ENCODE measurements at places on chromosomes 6 and 20. TPM values are rescaled to one million over a fixed set of nuclear protein-coding genes. Genes with fewer than 3 reads are reported as not detected.

RREB1 gene
- total RNA-seq, result 55.9 TPM

C20orf144 gene
- total RNA-seq, result 0.22 TPM

SLC35D3 gene
- 4.9 TPM for total RNA-seq

CLIC5 gene
- 19.5 TPM for total RNA-seq

BPIFA3 gene
- not detected for total RNA-seq

NOTCH4 gene
- 13.6 TPM for total RNA-seq

SLC17A4 gene
- total RNA-seq, result not detected

DPPA5 gene
- not detected for total RNA-seq

SRPK1 gene
- total RNA-seq, result 96.9 TPM

DLK2 gene
- 2.6 TPM for total RNA-seq

POPDC3 gene
- 5.4 TPM for total RNA-seq

ZKSCAN4 gene
- 12.1 TPM for total RNA-seq

FOXF2 gene
- 18.0 TPM for total RNA-seq

OR12D3 gene
- not detected for total RNA-seq

SCRT2 gene
- total RNA-seq, result 4.3 TPM

MCCD1 gene
- not detected for total RNA-seq

SUPT3H gene
- 30.2 TPM for total RNA-seq

TDRD6 gene
- 2.6 TPM for total RNA-seq

COL11A2 gene
- 39.0 TPM for total RNA-seq

SLC17A3 gene
- not detected for total RNA-seq

RAET1E gene
- 0.22 TPM for total RNA-seq

CYP24A1 gene
- 0.38 TPM for total RNA-seq

F13A1 gene
- total RNA-seq, result 45.1 TPM

ILRUN gene
- 48.4 TPM for total RNA-seq

PACSIN1 gene
- total RNA-seq, result 32.2 TPM

WFDC13 gene
- total RNA-seq, result not detected

HTR1E gene
- total RNA-seq, result 0.33 TPM

TP53TG5 gene
- total RNA-seq, result not detected

NKAPL gene
- 2.4 TPM for total RNA-seq

CD24 gene
- total RNA-seq, result 267 TPM

Data from camera-type eye (tissue), 1 donor.